ENCODE measurements at places on chromosomes 2 and 18.
A peak's percentile ranks its signal among the peaks of the same experiment; 100 is the strongest.

DNA sequence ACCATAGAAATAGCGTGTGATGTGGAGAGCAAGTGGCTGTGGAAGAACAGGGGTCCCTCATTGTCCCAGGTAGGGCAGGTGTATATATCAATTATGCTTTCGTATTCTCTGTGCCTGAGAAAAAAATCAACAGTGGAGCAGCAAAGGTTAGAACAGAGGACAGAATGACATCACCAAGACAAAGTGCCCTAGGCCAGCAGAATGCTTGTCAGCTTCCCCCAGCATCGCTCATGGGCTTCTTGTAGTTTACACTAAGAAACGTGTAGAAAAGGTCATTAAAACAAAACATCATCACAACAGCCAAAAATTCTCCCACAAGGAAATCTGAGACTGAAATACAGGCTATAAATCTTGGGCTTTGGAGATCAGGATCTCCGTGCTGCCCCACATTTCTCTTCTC is 288.0 kb downstream of the TDRD15 start:
- DNase-seq: no peak

GRCh38 chr2:28457237-28457636 is 38.6 kb upstream of the PLB1 start:
- no peak for DNase-seq

DNA sequence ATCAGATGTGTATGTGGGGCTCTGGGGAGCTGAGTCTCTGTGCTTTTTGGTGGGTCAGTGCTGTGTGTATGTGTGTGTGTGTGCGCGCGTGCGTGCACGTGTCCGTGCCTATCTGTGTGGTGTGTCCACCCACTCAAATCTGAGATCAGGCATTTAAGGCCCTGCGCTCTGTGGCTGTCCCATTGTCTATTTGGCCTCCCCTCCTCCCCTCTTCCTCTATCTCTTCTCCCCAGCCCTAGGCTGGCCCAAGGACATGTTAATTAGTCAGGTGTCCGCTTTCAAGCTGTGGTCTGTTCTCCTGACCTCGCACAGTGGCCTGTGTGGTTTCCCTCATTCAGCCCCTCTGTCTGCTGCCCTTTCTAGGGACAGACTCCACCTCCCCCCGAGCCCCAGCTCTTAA is 136.4 kb downstream of the DYSF start:
- DNase-seq: no peak

- no peak for DNase-seq
Measured at GRCh38 chr2:1781291-1782080, 37.2 kb upstream of the PXDN start.

DNA sequence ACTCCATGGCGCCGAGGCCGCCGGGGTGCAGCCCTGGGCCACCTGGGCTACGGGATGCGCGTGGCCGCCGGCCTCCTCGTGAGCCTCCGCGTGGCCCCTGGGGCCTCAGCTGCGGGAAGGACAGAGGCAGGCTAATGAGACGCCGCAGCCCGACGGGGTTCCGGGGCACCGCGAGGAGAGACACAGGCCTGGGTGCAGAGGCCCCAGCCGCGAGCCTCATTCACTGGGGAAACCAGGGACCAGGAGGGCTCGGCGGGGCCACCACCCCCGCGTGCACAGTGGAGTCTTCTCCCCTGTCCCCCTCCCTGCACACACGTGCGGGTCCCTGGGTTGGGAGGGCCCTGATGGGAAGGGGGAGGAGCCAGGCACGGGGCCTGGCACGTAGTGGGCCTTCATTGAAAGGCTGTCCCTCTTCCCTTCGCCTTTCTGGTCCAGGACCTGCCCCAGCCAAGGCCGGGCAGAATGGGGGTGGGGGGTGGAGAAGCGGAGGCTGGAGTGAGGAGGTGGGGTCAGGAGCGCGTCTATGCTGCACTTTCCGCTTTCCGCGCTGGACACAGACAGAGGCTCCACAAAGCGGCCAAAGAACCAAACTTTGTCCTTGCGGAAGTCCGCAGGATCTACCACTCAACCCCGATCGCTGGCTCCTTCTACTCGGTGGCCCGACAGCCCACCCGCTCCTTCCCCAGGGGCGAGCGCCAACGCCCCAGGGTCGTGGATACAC is 9.1 kb downstream of the ALPP start:
- DNase-seq: no peak

GRCh38 chr2:3960106-3960505 is 256.7 kb downstream of the DCDC2C start:
- no peak for DNase-seq

GRCh38 chr2:217912098-217913024 is 90.4 kb downstream of the TNS1 start:
- no peak for DNase-seq

- no peak for DNase-seq
Measured at GRCh38 chr2:218875692-218876246, 4.9 kb upstream of the WNT10A start.

- DNase-seq: no peak
Measured at GRCh38 chr18:47274961-47275360, 23.5 kb upstream of the SKOR2 start.

- no peak for DNase-seq
Measured at GRCh38 chr2:233775414-233775813, 2.7 kb upstream of the MROH2A start.

DNA sequence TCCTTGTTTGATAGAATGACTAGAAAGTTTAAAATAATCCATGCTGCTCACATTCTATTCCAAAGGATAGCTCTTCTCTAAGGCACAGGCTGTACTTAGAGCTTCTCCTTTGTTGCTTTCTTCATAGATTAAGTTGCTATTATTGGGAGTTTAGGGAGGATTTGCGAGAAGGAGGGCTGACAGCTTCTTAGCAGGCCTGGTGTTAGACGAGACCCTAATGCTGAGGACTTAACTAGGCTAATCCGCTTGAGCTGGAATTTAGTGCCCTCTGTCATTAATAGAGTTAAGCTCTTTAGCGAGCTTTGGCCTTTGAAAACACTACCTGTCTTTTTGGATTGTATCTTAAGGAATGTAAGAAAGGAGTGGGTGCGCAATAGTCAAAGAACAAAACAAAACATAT is 81.3 kb downstream of the MOGAT1 start:
- no peak for DNase-seq

GRCh38 chr2:212556296-212556695 is 17.7 kb upstream of the ERBB4 start:
- DNase-seq: no peak

- DNase-seq: no peak
Measured at GRCh38 chr18:37107748-37108522, 279.0 kb downstream of the KIAA1328 start.

- peak; percentile 16 for DNase-seq
Measured at GRCh38 chr2:7011356-7012083, 94.3 kb downstream of the RNF144A start.

- DNase-seq: no peak
Measured at GRCh38 chr2:137298377-137298776, 533.0 kb downstream of the THSD7B start.

GRCh38 chr2:119301413-119301812 is 65.2 kb downstream of the C2orf76 start:
- DNase-seq: no peak

GRCh38 chr2:240782886-240783818 is 36.9 kb downstream of the KIF1A start:
- no peak for DNase-seq

DNA sequence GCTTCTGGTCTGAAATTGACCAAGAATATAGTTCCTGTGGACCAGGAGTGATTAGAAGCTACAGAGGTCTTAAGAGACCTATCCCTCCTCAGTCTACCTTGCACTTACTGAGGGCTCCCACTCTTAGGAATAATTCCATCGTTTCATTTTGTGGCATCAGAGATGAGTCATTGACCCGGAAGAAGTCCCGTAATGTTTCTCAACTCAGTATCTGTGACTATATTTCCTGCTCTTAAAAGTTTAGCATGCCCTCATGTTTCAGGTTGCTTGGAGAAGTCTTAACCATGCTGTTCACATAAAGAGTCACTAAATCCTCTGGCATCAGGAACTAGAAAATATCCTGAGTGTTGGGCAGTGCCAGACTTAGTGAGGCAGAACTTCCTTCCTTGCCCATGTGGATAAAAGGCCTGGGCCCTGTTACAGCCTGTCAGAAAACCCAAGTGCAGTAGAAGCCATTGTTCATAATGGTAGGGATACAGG is at the start of gene IL36A:
Gene IL36A (plus strand): TSS at position 430 of the 480 bp plus-strand sequence. CDS start 413 bp downstream, outside the sequence.
- DNase-seq: no peak

- DNase-seq: no peak
Measured at GRCh38 chr2:97737421-97738178, 24.2 kb downstream of the ZAP70 start.

DNA sequence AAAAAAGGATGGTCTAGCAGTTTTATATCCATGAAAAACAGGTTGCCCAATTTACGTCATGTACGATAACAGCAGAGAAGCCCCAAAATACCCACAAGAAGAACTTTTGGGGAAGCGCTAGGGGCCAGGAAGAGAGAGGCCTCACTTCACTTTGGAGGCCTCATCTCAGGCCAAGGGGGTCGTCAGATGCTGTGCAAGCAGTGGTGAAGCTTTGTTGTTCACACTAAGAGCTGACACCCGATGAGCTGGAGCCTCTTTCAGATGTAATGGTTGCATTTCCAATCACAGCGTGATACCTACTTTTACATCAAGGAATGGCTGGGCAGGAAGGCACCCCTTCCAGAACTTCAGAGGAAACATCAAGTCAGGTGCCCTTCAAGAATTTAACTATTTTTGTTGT is 242.3 kb upstream of the PXDN start:
- DNase-seq: no peak

DNA sequence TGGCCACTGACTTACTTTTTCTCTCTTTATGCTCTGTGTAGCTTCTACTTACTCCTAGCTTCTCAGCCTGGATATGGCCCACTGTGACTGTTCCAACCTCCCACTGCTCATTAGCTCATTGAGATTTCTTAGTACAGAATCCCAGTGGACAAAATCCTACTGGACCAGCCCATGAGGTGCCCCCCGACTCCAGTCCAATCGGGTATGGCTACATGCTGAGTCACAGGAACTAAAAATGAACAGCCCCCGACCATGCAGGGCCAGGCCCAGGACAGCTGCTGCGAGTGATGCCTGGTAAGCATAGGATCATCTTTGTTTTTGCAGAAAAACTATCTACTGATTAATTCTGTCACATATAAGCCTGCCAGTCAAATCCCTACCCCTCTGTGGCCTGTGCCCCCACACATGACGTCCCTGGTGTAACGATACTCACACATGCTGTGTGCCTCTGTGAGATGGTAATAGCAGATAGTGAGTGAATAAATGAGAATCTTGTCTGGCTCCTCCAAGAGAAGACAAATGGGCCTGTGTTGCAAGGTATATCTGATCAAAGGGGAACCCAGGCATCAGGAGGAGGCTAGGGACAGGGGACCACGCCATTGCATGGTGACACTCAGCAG is 85.9 kb upstream of the KLF7 start:
- DNase-seq: peak; percentile 72

DNA sequence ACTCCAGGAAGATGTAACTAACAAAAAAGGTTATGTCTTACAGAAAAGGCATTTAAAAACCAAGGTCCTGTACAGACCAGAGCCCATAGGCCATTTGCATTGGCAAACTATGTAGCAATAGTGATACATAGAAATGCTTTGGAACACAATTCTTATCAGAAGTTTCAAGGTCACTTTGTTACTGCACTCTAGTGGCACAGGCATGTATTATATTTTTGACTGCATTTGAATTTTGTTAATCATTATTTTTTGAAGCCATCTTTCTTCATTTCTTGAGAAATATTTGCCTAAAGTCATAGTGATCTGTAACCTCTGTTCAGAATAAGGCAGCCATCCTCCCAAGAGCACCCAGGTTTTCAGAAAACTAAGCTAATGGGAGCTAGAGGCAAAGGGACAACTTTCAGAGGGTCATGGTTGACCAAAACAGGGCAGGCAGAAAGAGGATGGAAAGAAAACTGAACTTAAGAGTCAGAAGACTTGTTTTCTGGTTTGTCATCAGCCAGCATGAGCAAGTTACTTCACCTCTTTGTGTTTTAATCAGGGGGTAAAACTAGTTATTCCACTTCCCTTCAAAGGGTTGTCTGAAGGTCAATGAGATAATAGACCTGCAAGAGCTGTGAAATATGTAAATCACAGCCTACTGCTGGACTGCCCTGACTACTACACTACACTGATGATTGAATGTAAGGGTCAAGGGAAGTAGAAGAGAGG is 41.5 kb downstream of the SLC38A11 start:
- DNase-seq: peak; percentile 36

- peak; percentile 25 for DNase-seq
Measured at GRCh38 chr2:85888020-85888683, 638 bp downstream of the ST3GAL5 start.

GRCh38 chr18:12867441-12868123 is 16.5 kb downstream of the PTPN2 start:
- DNase-seq: no peak

- DNase-seq: no peak
Measured at GRCh38 chr2:239880396-239880795, 144.7 kb downstream of the NDUFA10 start.

- no peak for DNase-seq
Measured at GRCh38 chr2:183935005-183935404, 663.3 kb upstream of the ZNF804A start.

- DNase-seq: no peak
Measured at GRCh38 chr2:220046507-220046906, 419.1 kb downstream of the SLC4A3 start.

- DNase-seq: peak; percentile 65
Measured at GRCh38 chr2:74571058-74571457, 16.5 kb downstream of the DOK1 start.

- DNase-seq: no peak
Measured at GRCh38 chr2:226544596-226545210, 254.9 kb downstream of the IRS1 start.

- DNase-seq: no peak
Measured at GRCh38 chr2:83168377-83168776, 1290.7 kb downstream of the SUCLG1 start.

- DNase-seq: no peak
Measured at GRCh38 chr18:63550068-63550467, 7.9 kb downstream of the SERPINB12 start.

DNA sequence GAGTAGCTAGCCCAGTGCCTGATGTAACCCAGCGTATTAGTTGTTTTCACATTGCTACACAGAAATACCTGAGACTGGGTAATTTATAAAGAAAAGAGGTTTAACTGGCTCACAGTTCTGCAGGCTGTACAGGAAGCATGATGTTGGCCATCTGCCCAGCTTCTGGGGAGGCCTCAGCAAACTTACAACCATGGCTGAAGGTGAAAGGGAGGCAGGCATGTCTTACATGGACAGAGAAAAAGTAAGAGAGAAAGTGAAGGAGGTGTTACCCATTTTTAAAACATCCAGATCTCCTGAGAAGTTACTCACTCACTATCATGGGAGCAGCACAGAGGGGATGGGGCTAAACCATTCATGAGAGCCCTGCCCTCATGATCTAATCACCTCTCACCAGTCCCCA is 6.1 kb upstream of the CYRIA start:
- DNase-seq: no peak

GRCh38 chr18:14919666-14920065 is 171.7 kb downstream of the ANKRD30B start:
- no peak for DNase-seq

DNA sequence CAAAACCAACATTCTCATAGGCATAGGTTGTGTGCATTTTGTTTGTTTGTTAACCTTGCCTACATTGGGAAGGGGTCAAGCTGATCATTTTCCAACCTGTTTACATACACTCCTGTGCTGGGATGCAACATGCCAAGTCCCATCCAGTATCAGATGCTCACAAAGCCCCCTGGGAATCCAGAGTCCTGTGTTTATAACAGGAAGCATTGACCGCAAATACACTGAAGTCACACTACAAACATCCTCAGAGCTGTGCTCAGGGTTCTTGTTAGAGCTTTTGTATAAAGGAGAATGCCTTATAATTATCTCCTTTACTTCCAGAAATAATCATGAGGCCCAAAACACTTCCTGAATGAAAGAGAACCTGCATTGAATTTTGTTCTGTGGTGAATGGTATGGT is 488.7 kb upstream of the TCF4 start:
- DNase-seq: no peak

- DNase-seq: no peak
Measured at GRCh38 chr2:62934517-62934916, 116.1 kb upstream of the OTX1 start.
